CD4-positive, alpha-beta T cell treated with Interleukin-6 at 100 ng/mL for 8 hours (primary cell): ENCODE measurements at places on chromosomes 3 and 15.

DNA sequence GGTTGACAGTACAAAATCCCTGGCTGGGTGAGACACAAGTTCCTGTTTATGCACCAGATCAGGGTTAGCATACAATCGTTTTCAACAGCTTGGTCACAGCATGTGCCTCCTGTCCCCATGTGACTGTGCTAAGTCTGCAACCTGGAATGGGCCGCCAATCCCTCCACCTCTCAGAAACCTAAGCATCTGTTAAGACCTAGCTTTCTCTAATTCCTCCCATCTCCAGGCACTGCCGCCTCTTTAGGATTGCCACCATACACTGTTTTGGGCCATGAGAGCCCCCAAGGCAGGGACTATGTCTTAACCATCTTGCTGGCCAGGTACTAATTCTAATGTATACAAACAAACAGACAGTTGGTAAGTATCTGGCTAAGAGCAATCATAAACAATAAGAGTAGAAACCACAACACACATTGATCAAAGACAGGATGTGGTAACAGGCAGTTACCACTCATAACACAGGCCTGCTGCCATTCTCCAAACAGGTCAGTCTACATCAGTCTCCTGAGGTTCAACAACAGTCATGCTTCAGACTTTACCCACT is 25.6 kb downstream of the SEC22C start:
- DNase-seq = peak; percentile 75

- DNase-seq = no peak
These were observed 25.9 kb upstream of the FBN1 start for GRCh38 chr15:48671103-48672022.

DNA sequence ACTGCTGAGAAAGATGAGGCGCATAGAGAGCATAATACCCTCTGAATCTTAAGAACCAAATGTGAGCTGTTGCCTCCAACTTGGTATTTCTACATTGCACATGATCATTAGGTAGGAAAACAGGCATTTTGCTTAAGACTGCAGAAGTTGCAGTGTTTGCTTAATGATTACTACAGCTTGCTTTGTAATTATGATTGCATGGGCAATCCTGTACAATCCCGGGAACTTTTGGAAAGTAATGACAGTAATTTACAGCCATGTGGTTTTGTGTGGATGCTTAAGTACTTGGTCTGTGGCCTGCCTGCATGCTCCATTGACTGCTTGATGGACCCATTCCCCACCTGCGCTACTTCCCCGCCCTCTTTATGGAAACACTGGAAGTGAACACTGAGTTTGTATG is 301.1 kb downstream of the DIPK2A start:
- DNase-seq = no peak

DNA sequence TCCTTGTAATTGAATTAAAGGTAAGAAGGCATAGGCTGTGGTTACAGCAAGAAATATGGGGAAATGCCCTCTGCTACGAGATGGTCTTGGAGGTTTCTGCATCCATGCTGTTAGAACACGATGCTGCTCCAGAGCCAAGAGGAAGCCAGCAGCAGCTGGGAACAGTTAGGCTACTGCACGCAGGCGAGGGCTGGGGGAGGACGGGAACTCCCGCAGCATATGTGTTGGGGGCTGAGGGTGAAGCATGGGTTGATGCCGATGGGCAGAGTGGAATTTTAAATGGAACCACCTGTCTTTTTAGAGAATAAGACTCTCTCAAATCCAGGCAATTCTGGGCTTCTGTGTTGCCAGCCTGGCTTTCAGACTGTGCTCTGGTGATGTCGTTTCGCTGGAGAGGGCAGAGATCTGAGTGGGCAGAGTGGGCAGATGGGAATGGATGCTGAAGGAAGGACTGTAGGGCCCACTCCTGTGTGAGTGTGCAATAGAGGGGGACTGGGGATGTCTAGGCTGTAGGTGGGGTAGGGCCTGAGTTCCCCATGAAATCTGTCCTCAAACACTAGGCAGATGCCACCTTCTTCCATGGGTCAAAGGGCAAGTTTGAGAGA is 417.0 kb upstream of the TPM1 start:
- DNase-seq = no peak

GRCh38 chr15:89778861-89779260 is 2.7 kb downstream of the MESP2 start:
- no peak for DNase-seq

DNA sequence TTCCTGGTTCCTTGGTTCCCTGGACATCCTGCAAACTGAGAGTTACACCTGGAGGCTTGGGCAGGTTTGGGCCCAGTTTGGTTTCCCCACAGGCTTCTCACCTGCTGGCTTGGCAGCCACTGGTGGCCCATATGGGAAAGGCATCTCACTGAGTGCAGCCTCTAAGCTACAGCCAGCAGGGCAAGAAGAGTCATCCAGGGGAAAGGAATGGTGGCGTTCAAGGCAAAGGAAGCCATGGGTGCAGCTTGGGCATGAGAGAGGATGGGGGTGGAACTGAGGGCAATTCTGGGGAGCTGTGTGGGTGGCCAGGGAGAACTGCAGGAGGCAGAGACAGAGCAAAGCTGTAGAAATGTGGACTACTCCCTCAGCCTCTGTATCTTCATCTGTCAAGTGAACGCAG is 106.4 kb downstream of the EPHB1 start:
- DNase-seq = no peak
